Endothelial cell (in vitro differentiated cells): ENCODE measurements at places on chromosomes 3 and 15.
A peak's percentile ranks its signal among the peaks of the same experiment; 100 is the strongest.

DNA sequence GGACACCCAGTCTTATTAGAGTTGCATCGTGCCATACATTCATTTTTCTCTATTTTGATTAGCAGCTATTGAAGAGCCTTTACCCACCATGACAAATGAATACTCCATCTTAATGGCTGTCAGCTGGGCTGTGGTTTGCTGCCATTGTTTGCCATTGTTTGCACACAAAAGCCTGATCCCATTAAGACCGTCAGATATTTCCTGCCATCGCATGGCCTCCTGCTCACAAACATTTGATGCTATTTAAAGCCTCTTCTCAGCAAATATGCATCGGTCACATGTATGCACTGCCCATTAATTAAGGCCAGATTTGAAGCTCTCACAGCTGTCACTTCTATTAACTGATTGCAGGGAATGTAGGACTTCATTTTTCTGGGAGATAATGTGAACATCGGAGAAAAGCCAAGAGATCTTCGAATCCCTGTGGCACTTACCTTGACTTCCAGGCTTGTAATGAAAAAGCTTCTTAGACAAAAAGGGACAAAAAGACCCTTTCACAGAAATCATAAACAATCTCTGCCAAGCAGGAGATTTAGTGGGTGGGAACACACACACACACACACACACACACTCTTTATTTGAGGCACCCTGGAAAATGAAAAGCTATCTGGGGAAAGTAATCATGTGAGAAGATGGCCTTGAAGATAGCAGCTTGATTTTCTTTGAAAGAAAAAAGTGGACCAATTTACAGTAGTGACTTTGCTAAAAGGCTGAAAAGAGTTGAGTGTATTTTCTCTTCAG is 175.4 kb upstream of the NR2E3 start:
- DNase-seq = no peak

DNA sequence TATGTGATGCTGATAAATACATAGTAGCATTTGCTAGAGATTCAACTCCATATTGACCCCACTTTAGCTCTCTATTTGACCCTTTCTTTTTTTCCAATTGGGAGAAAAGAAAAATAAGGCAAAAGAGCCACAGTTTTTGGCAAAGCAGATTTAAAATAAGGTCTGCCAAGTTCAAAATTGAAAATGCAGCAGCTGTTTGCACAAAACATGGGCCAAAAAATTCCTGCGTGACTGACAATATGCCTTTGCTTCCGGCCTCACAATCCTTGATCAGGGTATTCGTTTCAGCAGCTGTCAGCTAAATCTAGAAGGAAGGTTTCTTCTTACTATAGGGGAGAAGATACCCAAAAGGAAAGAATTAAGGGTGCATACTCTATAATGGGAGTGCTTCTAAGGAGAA is 563.5 kb upstream of the CCDC54 start:
- DNase-seq = no peak

DNA sequence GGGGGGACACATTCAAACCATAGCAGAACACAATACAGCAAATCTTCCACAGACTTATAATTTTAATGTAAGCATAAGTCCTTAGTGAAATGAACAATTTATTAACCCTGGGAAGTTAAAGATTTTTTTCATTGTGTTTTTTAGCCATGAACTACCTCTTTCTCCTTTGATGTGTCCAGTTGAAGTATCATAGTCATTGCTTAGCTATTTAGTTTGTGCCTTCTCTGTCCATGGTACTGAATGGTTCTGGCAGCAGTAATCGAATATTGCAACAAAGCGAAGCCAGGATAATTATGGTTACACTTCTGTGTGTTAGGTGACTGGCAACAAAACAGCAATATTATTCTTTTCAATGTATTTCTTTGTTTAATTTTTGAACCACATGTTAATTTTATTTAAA is 403.0 kb upstream of the ONECUT1 start:
- DNase-seq = peak; percentile 16

- no peak for DNase-seq
Observed at GRCh38 chr15:45023659-45024225, 747 bp downstream of the SORD start.

DNA sequence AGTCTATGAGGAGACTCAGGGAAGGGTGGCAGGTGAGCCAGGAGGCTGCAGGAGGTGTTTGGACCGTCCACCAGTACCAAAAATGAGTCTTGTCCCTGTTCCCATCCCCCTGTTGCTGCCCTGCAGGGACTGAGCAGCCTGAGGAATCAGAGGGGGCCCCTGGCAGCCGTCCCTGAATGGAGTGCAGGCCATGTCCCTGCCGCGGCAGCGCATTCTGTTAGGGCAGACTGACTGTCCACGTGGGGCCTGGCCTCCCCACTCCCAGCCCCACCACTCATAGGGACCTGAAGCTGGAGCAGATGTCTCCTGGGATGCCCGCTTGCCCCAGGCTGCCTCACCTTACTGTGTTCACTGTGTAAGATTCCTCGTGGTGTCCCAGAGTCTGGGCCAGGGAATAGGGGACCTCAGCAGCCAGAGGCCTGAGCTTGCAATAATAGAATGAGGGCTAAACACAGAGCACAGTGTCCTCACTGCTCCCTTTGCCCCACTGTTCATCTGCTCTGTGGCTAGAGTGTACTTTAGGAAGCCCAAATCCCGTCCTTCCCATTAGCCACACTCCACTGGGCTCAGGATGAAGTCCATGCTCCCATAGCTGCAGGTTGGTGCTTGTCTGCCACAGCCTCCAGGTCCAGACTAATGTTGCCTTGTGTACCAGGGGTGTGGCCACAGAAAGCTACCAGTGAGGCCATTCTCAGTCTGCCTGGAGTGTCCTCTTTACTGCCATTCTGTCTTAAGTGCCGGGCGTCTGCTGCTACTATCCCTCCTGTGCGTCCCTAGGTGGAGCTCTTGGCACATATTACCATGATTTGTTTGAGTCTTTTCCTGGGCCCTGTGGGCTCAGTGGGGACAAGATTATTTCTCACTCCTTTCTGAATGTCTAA is 63.2 kb downstream of the HCN4 start:
- DNase-seq = peak; percentile 56

GRCh38 chr3:72550582-72551262 is 297.5 kb downstream of the SHQ1 start:
- no peak for DNase-seq
